Karpas-422 (cell line): ENCODE measurements at places on chromosomes 4 and X. TPM values are rescaled to one million over a fixed set of nuclear protein-coding genes. Genes with fewer than 3 reads are reported as not detected.

The CAPN6 gene
- not detected in 2 replicates for total RNA-seq

GRCh38 chrX:40878766-40879165, 143.4 kb upstream of the MED14 start:
- no peak overlapping the region for H3K27ac ChIP-seq
- no peak for DNase-seq

The CXCL8 gene
- total RNA-seq: not detected in 2 replicates

The TIGD4 gene
- 3.1 TPM in 1 of 2 replicates, not detected in the other for total RNA-seq

The GUCY1A1 gene
- total RNA-seq: 3.0 and 6.1 TPM in 2 replicates

GRCh38 chrX:39957816-39958566, 139.8 kb downstream of the BCOR start:
- H3K27me3 ChIP-seq: no peaks in the 10 kb centered on the region
- H3K4me1 ChIP-seq: no peaks in the 10 kb centered on the region
- no peak for DNase-seq
- H3K36me3 ChIP-seq: no peaks in the 10 kb centered on the region

The PDGFRA gene
- not detected in 2 replicates for total RNA-seq
